ENCODE measurements at places on chromosomes 4 and X.

DNA sequence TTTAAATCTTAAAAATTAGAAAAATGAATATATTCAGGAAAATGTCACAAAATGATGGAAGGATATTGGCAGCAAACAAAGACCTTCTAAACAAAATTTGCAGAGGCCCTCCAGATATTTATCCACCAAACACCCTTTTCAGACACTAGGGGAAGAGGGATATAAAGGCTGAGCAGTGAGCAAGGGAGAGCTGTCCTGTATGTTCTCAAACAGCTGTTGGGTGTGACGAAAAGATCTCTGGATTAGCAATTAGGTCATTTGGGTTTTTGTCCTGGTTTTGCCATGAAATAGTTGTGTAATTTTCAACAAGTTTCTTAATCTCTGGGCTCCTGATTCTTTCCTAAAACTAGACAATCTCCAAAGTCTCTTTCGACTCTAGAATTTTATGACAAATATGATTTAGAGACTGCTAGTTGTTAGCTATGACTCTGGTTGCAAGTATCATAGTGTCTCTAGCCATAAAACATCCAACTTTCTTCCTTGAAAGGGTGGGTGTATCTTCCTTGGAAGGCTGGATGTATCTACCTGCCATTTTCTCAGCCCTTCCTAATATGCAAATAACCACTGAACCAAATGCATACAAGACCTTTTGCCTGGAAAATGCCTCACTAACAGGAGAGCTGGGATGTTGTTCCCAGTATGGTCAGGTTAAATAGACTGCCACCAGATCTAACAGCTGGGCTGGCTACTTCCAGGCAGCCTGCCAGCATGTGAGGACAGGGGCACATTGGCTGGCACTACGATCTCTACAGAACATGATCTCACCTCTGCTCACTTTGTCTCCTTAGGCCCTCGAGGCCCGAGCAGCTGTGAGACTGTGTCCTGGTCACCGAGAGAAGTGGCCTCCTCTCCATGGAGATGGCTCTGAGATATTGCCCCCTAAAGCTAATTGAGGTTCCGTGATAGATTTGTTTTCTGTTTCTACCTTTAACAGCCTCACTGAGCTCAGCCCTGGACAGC is 225.5 kb upstream of the JADE1 start:
- no peak for DNase-seq

DNA sequence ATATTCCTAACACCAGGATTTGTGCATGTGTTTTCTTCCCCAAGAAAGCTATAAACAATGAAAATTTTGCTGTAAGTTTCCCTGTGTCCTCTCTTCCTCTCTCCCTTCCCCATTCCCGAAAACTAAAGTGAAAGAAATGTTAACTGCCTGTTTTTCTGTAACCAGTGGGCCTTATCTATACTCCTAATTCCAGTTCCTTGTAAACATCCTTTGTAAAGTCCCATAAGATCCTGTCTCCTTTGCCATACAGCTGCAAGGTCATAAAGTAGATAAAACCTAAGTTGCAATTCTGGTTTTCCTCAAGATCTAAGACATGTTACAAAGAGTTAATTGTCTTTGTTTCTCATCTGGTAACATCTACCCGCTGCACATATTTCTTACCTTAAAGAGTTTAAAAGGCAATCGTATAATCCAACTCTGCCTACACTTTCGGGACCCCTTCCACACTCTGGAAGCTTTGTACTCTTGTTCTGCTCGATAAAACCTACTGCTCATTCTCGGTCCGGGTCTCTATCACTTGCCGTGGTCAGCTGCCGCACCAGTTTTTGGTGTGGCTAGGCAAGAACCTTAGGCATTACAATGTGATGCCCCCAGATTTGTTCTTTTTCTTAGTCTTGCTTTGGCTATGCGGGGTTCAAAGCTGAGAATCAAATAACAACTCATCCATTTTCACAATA is 20.5 kb downstream of the UGT2B7 start:
- no peak for DNase-seq

GRCh38 chrX:63349307-63349706 is 1.8 kb downstream of the SPIN4 start:
- DNase-seq = no peak

GRCh38 chr4:21366840-21367239 is 581.7 kb downstream of the KCNIP4 start:
- no peak for DNase-seq

DNA sequence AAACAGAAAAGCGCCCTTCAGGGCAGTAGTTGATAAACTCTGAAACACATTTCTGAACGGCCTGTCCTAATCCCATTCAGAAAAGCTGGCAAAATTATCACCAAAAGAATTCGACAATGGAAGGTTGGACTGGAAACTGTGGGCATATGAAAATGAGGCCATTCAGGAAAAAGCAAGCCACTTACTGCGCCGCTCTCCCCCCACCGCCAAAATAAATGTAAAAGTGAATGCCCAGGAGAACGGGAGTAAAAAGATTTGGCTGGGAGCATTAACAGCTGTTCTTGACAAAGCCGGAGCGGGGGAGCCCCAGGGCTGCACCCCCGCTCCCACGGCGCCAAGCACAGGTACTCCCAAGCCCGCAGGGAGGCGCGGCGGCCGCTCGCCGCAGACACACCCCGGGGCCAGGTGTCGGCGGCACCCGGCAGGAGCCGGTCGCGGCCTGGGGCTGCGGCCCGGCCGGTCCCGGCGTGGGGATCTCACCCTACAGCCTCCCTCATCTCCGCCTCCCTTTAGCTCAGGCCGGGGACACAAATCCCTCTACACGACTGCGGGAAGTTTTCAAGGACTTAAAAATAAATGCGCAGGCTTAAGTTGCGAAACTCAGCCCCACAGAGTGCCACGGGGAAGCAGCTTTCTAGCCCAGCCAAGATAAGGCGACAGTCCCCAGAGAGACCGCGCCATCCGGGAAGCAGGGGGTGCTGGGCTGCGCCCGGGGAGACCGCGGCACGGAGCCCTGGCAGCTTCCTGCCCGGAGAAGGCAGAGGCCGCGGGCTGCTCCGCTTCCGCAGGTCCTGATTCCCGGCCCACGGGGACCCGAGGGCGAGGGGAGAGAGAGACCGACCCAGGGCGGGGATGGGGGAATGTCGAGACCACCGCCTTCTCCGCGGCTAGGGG is 593 bp downstream of the SH3RF1 start:
- no peak for DNase-seq

- no peak for DNase-seq
These were observed 117.9 kb upstream of the DCAF8L1 start for GRCh38 chrX:28099166-28099565.

GRCh38 chr4:108590776-108591175 is 29.6 kb upstream of the RPL34 start:
- DNase-seq = no peak

GRCh38 chrX:15142084-15142715 is 127.7 kb downstream of the ASB9 start:
- no peak for DNase-seq

DNA sequence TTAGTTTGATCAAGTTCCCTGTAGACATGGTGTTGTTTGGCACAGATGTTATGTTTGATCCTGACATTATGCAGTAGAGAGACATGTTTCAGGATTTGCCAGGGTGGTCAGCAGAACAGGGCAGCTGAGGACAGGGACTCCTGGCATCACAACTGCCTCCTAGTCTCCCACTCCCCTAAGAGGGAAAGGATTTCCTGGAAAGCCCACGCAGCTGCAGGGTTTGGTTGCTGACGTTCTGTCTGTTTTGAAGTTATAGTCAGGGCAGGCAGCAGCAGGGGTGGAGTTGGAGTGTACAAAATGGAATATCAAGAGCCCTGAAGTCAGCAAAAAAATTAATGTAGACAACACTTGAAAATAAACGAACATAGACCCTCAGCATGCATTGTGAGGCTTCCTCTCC is 125.4 kb downstream of the CPE start:
- DNase-seq = no peak

GRCh38 chr4:59650861-59651260 is 1549.3 kb upstream of the ADGRL3 start:
- no peak for DNase-seq

GRCh38 chrX:100315566-100315965 is 94.5 kb downstream of the PCDH19 start:
- no peak for DNase-seq

DNA sequence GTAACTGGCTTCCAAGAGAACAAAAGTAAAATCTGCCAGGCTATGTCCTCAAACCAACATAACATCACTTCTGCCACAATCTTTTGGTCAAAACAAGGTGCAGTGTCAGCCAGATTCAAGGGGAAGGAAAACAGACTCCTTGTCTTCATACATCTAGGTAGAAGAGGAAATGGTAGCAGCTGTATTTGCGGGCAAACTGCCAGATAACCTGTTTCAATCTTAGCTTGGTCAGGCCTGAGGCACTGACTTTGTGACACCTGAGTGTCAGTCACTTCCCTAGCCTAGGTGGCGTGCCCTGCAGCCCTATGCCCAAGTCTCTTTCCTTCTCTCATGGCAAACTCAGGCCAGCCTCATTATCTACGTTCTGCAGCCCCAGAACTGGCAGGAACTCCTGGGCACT is 146.2 kb upstream of the JADE1 start:
- DNase-seq = no peak

- DNase-seq = no peak
These were observed 47.5 kb downstream of the SEPTIN11 start for GRCh38 chr4:76997077-76997476.

DNA sequence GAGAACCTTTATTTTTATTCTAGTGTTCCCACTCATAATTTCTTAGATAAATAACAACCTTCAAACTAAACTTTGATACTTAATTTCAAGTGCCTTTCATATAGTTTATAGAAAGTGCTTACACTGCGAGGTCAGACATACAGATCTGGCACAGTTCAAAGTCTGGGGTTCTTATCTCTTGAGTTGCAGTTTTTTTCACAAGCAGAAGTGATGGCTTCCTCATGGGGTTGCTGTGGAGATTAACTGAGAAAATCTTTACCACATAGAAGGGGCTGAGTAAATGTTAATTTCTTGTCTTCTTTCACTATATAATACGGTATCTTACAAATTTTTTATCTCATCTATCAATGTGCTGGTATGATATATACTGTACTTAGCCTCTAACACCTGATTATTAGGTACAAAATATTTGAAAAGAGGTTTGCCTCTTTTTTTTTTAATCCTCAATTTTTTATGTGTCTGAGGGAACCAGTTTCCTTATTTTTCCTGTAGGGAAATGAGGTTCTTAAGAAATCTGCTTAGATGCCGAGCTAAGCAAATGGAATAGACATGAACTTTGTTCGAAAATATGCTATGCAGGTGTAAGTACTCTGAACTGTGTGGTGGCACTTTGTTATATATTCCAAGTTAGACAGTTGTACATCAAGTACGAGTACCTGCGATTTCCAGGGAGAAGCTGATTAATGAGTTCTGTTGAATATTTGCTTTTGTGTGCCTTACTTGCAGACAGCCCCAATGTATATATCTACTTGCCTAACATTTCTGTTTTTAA is 3.3 kb downstream of the ING2 start:
- no peak for DNase-seq

- peak; percentile 86 for DNase-seq
These were observed at the start of gene TSPAN5 for GRCh38 chr4:98658287-98659105. Gene TSPAN5 (minus strand): TSS chr4:98658611.

- no peak for DNase-seq
These were observed 221.2 kb downstream of the SLC4A4 start for GRCh38 chr4:71559957-71560571.

DNA sequence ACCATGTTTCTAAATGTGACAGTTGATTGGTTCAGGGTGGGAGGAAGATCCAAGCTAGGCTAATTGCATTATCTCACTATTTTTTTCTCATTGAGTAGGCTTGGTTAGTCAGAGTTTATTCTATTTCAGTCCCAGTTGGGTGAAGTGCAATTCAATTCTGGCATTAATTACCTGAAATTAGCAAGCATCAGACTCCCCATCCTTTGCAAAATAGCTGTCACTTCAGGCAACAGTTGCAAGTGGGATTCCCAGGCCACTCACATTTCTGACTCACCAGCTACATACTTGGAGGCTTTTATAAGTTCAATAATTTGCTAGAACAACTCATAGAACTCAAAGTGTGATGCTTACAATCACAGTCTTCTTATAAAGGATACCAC is 155.8 kb upstream of the HAND2 start:
- no peak for DNase-seq

DNA sequence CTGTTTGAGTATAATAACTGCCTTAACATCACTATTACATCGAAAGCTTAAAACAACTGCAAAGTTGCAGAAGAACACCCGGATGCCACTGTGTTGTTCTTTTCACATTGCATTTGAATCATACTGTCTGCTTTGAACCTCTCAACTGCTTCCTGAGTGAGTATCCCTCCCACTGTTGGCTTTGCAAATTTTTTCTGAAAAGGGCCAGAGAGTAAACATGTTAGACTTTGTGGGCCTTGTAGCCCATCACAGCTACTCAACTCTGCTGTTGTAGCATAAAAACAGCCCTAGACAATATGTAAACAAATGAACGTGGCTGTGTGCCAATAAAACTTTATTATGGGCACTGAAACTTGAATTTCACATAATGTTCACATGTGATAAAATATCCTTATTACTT is 76.1 kb downstream of the NSG1 start:
- DNase-seq = no peak

- DNase-seq = no peak
These were observed 52.5 kb upstream of the PROM1 start for GRCh38 chr4:16136311-16136710.

DNA sequence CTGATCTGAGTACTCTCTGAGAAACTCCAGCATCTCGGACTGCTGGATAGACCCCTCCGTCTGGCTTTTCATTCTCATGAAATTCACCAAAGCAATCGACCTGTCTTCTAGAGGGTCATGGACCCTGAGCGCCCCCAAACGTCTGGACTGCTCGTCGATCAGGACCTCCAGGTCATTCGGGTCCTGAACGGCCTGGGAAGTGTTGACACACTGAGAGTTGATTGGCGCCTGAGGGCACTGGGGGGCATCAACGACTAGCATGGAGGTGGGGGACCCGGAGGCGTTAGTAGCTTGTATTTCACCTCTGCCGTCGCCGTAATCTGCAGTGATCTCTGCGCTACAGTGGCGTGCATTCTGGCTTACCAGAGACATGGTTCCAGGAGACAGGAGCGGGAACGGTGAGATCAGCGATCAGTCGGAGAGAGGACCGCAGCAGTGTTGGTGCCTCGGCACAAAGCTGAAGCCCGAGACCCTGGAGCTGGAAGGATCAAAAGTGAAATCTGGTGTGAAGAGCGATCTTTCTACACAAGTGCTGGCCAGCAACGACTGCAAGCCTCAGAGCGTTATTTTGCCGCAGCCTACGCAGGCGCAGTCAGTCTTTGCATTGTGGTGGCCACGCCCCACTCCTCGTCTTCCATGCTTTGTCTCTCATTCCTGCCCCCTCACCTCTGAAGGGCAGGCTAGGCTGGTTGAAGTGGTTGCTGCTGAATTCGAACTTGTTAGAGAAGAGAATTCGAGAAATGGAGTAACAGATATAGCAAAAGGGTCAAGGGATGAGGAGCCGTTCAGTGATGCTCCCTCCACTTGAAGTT is at the start of gene MAGEE2:
Gene MAGEE2 (minus strand): TSS at position 575 of the 812 bp plus-strand sequence. CDS start 203 bp downstream, at position 372.
- DNase-seq = no peak

DNA sequence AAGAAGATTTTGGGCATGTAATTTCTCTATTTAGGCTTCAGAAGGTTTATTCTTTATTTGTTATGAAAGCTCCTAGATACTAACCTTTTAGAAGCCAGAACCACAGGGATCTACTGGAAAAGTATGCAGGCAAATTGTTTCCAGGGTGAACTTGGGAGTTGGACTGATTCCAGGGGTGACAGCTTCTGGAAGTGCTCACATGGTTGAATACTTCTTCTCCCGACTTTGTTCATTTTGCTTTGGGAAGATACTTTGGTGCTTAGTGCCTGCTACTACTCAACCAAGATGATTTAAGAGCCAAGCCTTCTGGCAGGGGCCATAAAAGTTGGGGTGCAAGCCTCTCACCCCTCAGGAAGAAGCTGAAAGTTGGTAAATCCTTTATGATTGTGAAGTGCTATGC is 445.6 kb downstream of the ACTRT1 start:
- no peak for DNase-seq

- no peak for DNase-seq
These were observed 69.2 kb downstream of the ZNF732 start for GRCh38 chr4:236028-236427.

All from stimulated activated CD4-positive, alpha-beta T cell treated with anti-CD3 and anti-CD28 coated beads, Interleukin-1b, Interleukin-23, amount 100 ng/mL, for 4 hours (primary cell).